Stomach (tissue), 19 donors: ENCODE measurements at places on chromosomes 1 and 21. TPM values are rescaled to one million over a fixed set of nuclear protein-coding genes. Genes with fewer than 3 reads are reported as not detected.

GRCh38 chr21:31846690-31847089 is 26.1 kb upstream of the HUNK start:
- H3K27ac ChIP-seq: no peak overlapping the region
- no peaks in the 10 kb centered on the region for H3K36me3 ChIP-seq
- no peaks in the 10 kb centered on the region for H3K4me1 ChIP-seq
- no peak overlapping the region for H3K4me3 ChIP-seq
- DNase-seq: no peak

DNA sequence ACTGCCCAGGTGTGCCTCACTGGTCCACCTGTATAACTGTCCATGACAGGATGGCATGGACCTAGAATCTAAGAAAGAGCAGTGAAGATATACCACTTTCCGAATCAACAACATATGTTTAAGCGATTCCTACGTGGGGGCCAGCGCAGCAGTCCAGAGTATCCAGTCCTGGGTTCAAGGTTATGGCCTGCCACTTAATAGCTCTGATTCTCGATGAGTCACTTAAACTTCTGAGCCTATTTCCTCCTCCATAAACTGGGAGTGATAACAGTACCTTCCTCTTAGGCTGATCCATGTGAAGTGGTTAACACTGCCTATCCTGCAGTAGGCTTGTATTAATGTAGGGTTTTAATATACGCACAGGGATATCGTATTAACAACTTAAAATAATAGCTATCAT is 2.8 kb downstream of the STPG1 start:
- no peak overlapping the region for H3K4me3 ChIP-seq
- no peaks in the 10 kb centered on the region for H3K27me3 ChIP-seq
- H3K36me3 ChIP-seq: no peaks in the 10 kb centered on the region

GRCh38 chr1:184892116-184892515 is 82.2 kb downstream of the NIBAN1 start:
- peaks cover 5% of the 10 kb centered on the region for H3K36me3 ChIP-seq
- no peak overlapping the region for H3K27ac ChIP-seq
- H3K4me1 ChIP-seq: peaks cover 53% of the 10 kb centered on the region
- H3K4me3 ChIP-seq: no peak overlapping the region
- DNase-seq: no peak

DNA sequence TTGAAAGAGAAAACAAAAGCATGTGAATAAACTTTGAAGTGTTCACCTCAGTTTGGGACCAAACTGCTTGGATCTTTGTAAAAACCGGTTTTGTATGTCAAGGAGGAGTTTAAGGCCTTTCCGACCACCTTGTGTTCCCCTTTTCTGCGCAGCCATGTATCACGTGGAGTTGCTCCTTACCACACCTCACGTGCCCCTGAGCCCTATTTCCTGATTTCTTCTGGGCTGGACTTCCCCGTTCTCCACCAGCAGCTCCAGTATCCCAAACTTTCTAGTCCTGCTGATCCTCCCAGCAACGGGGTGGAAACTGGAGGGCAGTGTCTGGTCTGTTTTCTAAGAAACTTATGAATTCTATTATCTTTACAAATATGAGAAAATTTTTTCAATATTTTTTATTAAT is 1.6 kb upstream of the SH3D21 start:
- DNase-seq: no peak
- peaks cover 55% of the 10 kb centered on the region for H3K36me3 ChIP-seq
- no peaks in the 10 kb centered on the region for H3K27me3 ChIP-seq
- no peak overlapping the region for H3K4me3 ChIP-seq
- H3K4me1 ChIP-seq: peaks cover 23% of the 10 kb centered on the region

- H3K36me3 ChIP-seq: no peaks in the 10 kb centered on the region
- no peaks in the 10 kb centered on the region for H3K4me1 ChIP-seq
- H3K27me3 ChIP-seq: no peaks in the 10 kb centered on the region
- H3K27ac ChIP-seq: no peak overlapping the region
- H3K4me3 ChIP-seq: no peak overlapping the region
These were observed 187.8 kb downstream of the COQ8A start for GRCh38 chr1:227127891-227128290.

DNA sequence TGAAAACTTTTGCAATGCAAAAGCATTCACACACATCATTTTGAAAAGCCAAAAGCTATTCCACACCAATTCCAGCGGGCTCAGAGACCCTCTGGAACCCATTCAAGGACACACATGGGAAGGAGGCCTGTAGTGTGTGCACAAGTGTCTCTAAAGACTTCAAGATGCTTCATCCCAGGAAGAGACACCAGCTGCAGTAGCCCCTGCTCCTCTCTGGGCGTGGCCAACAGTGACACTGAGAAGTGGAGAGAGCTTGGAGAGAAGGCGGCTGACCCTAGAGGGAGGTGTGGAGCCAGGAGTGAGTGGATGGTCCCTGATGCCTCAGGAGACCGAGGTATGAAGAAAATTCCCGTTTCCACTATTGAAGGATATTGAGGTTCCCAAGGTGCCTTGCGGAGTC is 14.9 kb upstream of the TNNI1 start:
- DNase-seq: no peak
- H3K27ac ChIP-seq: no peak overlapping the region
- H3K36me3 ChIP-seq: no peaks in the 10 kb centered on the region
- H3K4me3 ChIP-seq: no peak overlapping the region

GRCh38 chr1:234555390-234556024 is 54.5 kb downstream of the IRF2BP2 start:
- no peaks in the 10 kb centered on the region for H3K36me3 ChIP-seq
- no peaks in the 10 kb centered on the region for H3K27me3 ChIP-seq
- H3K27ac ChIP-seq: peak overlapping the region; percentile 80
- DNase-seq: no peak

DNA sequence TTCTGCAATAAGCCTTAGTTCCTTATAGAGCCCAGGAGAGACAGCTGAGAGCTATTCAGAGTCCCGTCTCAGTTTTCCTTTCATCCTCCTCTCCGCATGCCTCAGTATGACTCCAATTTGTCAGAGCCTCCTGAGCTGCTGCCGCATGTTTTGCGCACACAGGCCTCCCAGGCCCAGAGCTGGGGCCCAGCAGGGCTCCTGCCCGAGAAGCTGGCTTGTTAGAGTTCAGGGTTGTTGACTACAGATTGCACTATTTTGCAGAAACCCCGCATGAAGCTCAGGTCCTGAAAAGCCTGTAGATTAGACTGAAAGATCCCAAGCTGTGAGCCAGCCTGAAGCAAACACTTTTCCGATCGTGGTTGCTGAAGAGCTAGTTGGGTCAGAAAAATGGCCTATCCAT is 51.5 kb downstream of the IGSF5 start:
- no peaks in the 10 kb centered on the region for H3K36me3 ChIP-seq
- no peaks in the 10 kb centered on the region for H3K4me1 ChIP-seq
- H3K27me3 ChIP-seq: no peaks in the 10 kb centered on the region
- no peak for DNase-seq
- no peak overlapping the region for H3K27ac ChIP-seq

- H3K4me3 ChIP-seq: no peak overlapping the region
- no peaks in the 10 kb centered on the region for H3K27me3 ChIP-seq
- H3K36me3 ChIP-seq: no peaks in the 10 kb centered on the region
- peak overlapping the region; percentile 6 for H3K27ac ChIP-seq
- peaks cover 41% of the 10 kb centered on the region for H3K4me1 ChIP-seq
These were observed 239.8 kb downstream of the NFIA start for GRCh38 chr1:61322008-61322744.

GRCh38 chr21:34881421-34881820 is 167.7 kb downstream of the RUNX1 start:
- H3K27me3 ChIP-seq: peaks cover under 1% of the 10 kb centered on the region
- H3K27ac ChIP-seq: peak overlapping the region; percentile 68
- peaks cover 13% of the 10 kb centered on the region for H3K4me1 ChIP-seq
- no peaks in the 10 kb centered on the region for H3K36me3 ChIP-seq
- H3K4me3 ChIP-seq: peak overlapping the region; percentile 73

DNA sequence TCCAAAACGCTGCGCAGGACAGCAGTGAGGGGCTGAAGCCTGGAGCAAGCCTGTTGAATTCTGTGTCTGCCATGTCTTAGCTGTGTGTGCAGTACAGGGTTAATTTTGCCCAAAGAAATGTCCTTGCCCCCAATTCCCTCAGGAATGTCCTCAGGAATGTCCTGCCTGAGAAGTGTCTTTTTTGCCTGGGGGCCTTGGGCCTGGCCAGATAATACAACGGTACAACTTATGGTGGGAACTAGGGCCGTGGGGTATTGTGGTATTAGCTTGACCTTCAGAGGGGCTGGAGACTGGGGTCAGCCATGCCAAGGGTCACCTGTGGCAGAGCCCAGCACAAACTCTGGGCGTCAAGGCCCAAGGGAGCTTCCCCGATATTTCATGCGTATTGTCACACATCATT is 107.7 kb downstream of the AJAP1 start:
- H3K4me1 ChIP-seq: no peaks in the 10 kb centered on the region
- H3K4me3 ChIP-seq: no peak overlapping the region
- H3K27ac ChIP-seq: no peak overlapping the region
- no peaks in the 10 kb centered on the region for H3K36me3 ChIP-seq

GRCh38 chr1:158799689-158800088 is 18.7 kb upstream of the OR6N2 start:
- H3K36me3 ChIP-seq: no peaks in the 10 kb centered on the region
- no peak overlapping the region for H3K4me3 ChIP-seq
- no peak overlapping the region for H3K27ac ChIP-seq
- H3K4me1 ChIP-seq: no peaks in the 10 kb centered on the region

GRCh38 chr1:18635891-18636595 is 5.4 kb downstream of the PAX7 start:
- H3K27me3 ChIP-seq: peaks cover 100% of the 10 kb centered on the region
- no peak overlapping the region for H3K4me3 ChIP-seq

DNA sequence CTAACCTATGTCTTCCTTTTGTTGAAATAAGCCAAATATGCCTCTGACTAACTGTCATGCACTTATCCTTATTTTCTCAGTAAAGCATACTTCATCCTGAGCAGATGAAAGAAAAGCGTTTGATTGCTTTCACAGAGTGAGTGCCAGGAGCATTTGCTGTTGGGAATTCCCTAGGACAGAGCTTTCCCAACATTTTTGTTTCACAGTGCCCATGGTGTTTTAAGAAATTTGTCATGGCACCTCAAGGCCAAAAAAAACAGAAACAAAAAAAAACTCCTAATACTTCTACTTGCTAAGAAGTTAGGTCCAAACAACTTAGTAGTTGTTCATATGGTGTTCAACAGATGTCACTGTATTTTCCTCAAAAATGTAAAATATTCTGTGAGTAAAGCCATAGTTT is 120.8 kb upstream of the BMP8A start:
- no peak overlapping the region for H3K27ac ChIP-seq
- peaks cover 40% of the 10 kb centered on the region for H3K36me3 ChIP-seq
- DNase-seq: no peak
- H3K27me3 ChIP-seq: no peaks in the 10 kb centered on the region
- no peak overlapping the region for H3K4me3 ChIP-seq

DNA sequence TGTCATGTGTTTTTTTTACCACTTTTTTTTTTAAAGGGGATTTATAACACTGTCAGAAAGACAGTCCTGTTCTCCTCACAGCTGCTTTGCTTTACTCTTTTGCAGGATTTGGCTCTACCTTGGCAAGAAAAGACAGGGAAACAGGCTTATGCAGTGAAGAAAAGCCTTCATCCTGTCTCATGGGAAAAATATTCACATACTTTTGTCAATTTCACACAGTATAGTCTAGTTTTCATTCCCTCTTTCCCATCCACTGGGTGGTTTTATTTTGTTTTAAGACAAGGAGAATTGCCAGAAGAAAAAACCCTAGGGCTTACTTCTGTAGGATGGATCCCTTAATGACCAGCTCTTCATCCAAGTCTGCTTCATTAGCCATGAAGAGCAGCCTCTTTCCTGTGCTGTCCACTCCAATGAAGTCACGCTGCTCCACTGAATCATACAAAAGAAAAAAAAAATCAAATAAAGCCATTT is 60.0 kb downstream of the EIF2B3 start:
- peak; percentile 66 for DNase-seq
- no peaks in the 10 kb centered on the region for H3K27me3 ChIP-seq
- no peak overlapping the region for H3K4me3 ChIP-seq
- H3K27ac ChIP-seq: no peak overlapping the region
- H3K4me1 ChIP-seq: no peaks in the 10 kb centered on the region
- no peaks in the 10 kb centered on the region for H3K36me3 ChIP-seq

GRCh38 chr1:198893141-198893540 is 254.3 kb downstream of the PTPRC start:
- H3K4me1 ChIP-seq: no peaks in the 10 kb centered on the region
- H3K4me3 ChIP-seq: no peak overlapping the region
- H3K27me3 ChIP-seq: no peaks in the 10 kb centered on the region
- no peak for DNase-seq
- H3K27ac ChIP-seq: no peak overlapping the region
- no peaks in the 10 kb centered on the region for H3K36me3 ChIP-seq

GRCh38 chr1:21436488-21437340 is 3.2 kb upstream of the NBPF3 start:
- peak overlapping the region; percentile 46 for H3K4me3 ChIP-seq
- H3K27ac ChIP-seq: no peak overlapping the region
- peaks cover 8% of the 10 kb centered on the region for H3K4me1 ChIP-seq
- no peaks in the 10 kb centered on the region for H3K36me3 ChIP-seq

DNA sequence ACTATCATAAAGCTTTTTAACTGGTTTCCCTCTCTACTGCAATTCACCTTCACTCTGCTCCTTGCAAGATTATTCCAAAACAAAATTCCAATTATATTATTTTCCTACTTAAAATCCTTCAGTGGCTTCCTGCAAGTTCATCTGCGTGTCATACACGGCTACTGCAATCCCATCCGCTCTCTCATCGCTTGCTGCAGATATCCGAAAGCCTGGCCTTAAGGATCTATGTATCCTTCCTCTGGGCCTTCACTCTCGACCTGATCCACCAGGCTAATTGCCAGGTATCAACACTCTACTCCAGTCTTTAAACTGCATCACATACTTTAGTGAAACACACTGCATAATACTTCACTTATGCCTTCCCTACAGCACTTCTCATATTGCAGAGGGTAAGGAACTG is 44.0 kb downstream of the VAV3 start:
- no peaks in the 10 kb centered on the region for H3K27me3 ChIP-seq
- H3K27ac ChIP-seq: no peak overlapping the region
- DNase-seq: no peak
- no peaks in the 10 kb centered on the region for H3K36me3 ChIP-seq
- no peak overlapping the region for H3K4me3 ChIP-seq
- H3K4me1 ChIP-seq: no peaks in the 10 kb centered on the region

TRIM67 gene
- not detected for total RNA-seq

GBP4 gene
- 4.3 TPM for total RNA-seq

C2CD4D gene
- total RNA-seq: not detected

TSACC gene
- total RNA-seq: not detected

OVAAL gene
- not detected for total RNA-seq

OXCT2 gene
- total RNA-seq: not detected

PYHIN1 gene
- total RNA-seq: not detected

NHLH1 gene
- total RNA-seq: not detected

NTMT2 gene
- not detected for total RNA-seq
